Left ventricle myocardium inferior (tissue), 1 donor: ENCODE measurements at places on chromosomes 5 and 9.

- peak; percentile 73 for DNase-seq
Observed at GRCh38 chr9:131275332-131276093, 797 bp downstream of the FAM78A start.

GRCh38 chr5:37850226-37850865 is 10.5 kb upstream of the GDNF start:
- DNase-seq = no peak

GRCh38 chr9:114403153-114403756 is 15.5 kb upstream of the AKNA start:
- no peak for DNase-seq

DNA sequence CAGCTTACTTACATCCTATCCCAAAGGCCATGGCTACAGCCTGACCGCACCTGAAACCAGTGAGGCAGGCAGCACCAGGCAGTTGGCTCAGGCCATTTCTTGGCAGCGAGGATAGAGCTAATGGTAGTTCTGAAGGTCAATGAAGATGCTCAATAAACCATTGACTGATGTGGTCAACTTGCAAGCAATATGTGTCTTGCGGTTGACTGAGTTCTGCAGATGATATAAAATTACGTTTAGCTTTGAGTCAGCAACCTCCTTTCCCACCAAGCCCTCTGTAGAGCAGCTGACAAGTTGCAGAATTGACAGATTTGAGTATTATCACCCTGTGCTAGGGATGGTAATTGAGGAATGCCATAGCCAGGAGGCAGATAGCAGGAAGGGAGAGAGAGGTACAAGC is 189.0 kb upstream of the PUM3 start:
- DNase-seq = no peak

GRCh38 chr5:147686421-147686820 is 96.1 kb downstream of the JAKMIP2 start:
- no peak for DNase-seq

DNA sequence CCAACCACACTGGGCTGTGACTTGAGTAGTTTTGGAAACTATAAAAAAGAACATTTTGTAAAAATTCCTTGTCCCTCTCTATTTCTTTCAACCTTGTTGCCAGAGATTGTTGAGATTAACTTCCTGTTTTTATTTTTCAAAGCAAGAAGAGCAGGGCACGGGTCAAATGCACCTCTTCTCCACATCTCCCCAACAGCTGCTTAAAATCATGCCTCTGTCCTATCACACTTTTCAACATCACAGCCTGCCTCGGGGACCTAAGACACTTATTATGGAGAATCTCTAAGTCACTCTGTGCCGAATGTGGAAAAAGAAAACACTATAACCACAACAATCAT is 280.3 kb upstream of the TNC start:
- DNase-seq = no peak

DNA sequence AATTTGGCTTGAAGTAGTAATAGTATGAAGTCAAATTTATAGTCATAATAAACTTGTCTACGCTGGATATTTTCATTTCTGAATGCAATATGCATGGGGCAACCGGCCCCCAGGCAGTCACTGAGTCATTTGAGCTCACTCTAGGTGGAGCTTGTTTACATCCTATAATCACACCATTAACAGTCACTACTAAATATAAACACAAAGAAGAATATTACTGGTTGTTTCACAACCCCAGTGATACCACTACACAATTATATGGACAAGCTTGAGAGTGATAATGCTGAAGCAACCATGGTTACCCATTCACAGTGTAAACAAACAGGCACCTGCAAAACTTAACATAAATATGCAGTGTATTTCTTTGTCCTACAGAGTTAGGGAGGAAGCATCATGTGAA is 68.7 kb downstream of the MARCHF3 start:
- DNase-seq = no peak
